ENCODE measurements at places on chromosomes 5 and 9.

DNA sequence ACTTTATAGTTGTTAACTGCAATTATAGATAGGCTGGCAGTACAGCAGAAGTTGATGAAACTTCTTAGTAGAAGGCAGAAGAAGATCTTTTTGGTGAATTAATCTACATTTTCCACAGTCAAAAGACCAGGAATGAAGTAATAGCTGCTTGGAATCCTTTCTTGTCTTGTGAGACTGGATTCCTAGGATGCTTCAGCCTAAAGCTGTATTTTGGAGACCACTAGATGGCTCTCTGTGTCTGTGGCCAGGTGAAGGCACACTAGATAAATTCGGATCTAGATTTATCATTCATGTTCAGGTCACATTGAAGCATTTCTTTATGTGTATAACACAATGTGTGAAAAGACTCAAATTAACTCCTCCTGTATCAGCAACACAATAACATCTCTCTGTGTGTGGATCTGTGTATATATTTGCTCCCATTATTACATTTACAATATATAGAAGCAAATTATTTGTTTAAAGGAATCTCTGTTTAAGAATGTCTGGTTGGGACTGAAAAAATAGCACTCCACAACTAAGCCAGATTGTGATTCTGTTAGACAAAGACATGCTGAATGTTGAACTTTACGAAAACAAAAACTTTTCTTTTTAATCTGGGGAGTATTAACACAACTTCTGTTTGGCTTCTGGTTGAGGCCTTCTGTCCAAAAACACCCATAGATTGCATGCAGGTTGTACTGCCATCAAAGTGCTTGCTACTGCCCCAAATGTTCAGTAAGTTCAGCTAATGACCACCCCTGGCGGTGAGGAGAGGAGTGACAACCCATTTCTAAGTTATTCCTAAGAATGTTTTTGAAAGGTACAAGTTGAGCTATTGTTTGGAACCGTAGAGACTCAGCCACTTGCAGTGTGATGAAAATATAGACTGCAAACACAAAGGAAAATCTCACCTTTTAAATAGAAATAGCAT lies 10.6 kb downstream of the GRIN3A start:
- DNase-seq: peak; percentile 34

GRCh38 chr9:5493679-5494511 lies 16.4 kb upstream of the PDCD1LG2 start:
- no peak for DNase-seq

DNA sequence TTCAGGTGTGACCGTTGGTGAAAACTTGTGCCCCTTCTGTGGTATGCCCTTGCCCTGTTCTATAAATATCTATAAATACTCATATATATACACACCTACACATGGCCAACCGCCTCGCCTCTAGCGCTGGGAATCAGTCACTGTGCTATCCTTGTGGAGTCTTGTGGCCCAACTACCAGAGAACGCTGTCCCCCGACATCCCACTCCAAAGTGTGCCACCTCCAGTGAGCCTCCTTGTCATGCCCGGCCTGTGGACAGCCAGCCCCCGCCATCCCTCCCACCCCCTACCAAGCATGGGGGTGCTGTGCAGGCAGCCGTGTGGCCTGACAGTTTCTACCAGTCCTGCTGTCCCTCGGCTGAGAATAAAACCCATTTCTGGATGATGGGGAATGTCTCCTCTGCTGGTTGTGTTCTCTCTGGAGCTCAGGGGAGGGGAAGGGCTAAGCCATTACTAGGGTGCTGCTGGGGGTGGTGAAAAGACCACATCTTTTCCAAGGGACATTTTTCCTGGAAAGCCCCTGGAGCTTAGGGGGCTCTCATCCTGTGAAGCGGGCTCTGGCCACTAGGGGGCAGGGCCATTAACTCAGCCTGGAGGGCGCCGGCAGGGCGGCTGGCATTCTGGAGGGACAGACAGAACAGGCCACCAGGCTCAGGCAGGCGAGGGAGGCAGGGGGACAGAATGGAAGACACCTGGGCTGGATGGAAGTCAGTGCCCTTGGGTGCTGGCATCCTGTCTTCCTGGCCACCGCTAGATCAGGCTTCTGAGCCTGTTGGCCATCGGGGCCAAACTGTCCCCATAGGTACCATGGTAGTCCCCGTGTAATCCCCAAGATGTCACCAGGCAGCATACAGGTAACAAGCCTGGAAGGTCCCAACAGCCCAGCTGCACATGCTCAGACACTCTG lies 20.7 kb downstream of the GOLGA2 start:
- peak; percentile 51 for DNase-seq

GRCh38 chr9:92639124-92639523 lies 30.8 kb downstream of the IPPK start:
- DNase-seq: no peak

- no peak for DNase-seq
Measured at GRCh38 chr5:76565009-76565408, 58.2 kb downstream of the F2RL2 start.

DNA sequence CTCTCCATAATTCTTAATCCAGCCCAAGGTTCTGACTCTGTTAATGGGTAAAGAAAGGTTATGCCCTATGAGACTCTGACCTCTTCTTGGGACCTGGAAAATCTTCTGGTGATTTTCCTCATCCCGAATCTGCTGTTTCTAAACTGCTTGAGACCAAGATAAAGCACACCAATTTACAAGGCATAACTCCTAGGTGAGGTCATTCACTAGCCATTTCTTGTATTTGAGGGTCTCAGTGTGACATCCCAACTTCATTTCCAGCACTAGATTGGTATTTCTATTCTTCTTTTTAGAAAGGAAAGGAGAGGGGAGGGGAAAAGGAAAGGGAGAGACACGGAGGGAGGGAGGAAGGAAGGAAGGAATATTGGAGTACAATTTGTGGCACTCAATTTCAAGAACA lies 51.6 kb downstream of the SLC1A1 start:
- DNase-seq: no peak

- DNase-seq: no peak
Measured at GRCh38 chr5:140115186-140115500, 1.2 kb downstream of the PURA start.

DNA sequence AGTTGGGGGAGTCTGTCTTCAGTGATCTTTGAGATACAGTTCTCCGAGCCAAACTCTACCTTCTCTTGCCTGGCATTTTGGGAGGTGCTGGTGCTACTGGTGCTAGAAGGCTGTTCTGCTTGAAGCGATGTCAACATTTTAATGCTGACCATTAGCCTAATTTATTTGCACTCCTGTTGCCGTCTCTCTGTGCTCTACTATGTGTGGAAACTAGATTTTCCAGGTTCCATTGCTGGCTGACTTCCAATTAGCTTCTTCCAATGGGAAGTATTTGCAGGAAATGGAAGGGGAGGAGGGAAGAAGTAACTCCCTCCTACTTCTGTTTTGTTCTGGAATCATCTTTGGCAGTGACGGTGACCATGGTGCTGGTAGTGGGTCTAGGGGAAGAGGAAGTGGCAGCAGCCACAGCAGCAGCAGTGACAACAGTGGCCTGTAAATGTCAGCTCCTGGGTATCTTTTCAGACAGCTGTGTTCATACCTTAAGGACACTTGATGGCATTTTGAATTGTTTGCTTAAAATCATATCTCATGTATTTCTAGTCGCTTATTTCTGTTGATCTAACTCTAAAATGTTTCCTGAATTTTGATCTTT lies 7.9 kb downstream of the TXNDC8 start:
- DNase-seq: no peak

GRCh38 chr9:88460587-88461332 lies 72.5 kb downstream of the SPIN1 start:
- DNase-seq: no peak

GRCh38 chr9:109101810-109102209 lies 17.9 kb downstream of the TMEM245 start:
- DNase-seq: no peak

DNA sequence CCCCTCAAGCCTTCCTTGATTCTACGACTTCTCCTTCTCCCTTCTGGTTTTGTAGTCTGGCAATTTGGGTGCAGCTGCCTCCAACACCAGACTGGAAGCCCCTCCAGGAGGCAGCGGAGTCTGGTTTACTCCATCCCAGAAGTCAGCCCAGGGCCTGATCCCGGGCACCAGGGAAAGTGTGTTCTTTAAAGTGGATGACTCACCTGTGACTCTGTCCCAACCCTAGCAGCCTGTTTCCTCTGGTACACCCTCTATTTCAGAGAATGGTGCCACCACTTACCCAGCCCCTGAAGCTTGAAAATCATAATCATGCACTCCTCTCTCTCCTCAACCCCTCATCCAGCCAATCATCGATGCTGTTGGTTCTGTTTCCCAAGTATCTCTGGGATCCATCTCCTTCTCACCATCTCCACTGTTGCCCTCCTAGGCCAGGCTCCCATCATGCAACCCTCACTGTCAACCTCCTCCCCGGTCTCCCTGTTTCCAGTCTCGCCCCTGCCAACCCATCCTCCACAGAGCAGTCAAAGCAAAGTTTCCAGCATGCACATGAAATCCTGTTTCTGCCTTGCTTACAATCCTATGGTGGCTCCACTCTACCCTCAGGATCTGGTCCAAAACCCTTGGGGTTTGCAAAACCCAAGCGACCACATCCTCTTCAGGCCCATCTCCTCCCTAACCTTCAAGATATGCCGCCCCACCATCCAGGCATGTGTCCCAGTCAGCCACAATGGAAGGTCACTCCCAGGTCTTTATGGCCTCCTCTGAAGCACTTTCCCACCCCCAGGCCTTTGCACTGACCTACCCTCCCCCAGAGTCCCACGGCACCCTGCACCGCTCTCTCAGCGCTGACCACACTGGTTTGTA lies 10.5 kb downstream of the LHX6 start:
- DNase-seq: no peak

Measured in ACHN (cell line).